Neural progenitor cell (in vitro differentiated cells): ENCODE measurements at places on chromosomes 5 and 9. TPM values are rescaled to one million over a fixed set of nuclear protein-coding genes. Genes with fewer than 3 reads are reported as not detected.

- no peak for DNase-seq
Measured at GRCh38 chr5:58286741-58287140, 173.1 kb downstream of the PLK2 start.

DNA sequence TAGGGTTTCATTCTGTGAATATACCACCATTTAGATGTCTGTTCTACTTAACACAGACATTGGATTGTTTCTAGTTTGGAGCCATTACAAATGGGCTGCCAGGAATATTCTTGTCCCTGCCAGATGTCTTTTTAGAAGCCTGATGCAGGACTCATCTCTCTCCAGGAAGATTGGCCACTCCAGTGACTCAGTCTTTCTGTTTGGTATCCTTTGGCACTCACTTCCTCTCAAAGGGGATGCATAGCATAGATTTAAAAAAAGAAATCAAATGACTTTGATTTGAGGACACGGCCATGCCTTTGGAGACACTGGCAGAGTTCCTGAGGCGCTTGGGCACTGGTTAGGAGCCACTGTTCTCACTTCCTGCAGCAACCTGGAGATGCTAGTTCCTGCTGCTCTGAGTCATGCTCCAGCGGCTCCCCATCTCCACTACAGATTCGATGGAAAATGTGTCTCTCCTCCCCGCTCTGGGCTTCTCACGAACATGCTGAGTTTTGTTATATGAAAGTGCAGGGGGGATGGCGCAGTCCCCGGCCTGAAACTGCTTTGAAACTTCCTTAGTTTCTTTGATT is 3.5 kb upstream of the ZNF366 start:
- no peak for DNase-seq

DNA sequence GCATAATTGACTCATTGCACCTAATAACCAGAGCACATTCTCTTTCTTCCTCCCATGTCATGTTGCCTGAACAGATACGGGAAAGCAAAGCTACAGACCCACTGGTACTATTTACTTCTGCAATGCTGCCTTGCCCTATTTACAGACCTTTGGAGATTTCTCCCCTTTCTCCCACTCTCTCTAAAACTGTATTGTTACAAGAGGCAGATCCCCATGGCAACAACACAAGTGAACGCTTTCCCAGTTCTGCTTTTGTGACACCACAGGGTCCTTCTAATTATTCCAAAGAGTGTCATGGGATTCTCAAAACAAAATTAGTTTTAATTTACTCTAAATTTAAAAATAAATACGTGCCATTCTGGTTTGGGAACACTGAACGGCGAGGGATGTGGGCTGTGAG is 104.7 kb downstream of the KCTD16 start:
- peak; percentile 56 for DNase-seq

Gene IL3
- not detected in 2 replicates for total RNA-seq

- no peak for DNase-seq
Measured at GRCh38 chr5:28548856-28549255, 1510.5 kb upstream of the CDH9 start.

DNA sequence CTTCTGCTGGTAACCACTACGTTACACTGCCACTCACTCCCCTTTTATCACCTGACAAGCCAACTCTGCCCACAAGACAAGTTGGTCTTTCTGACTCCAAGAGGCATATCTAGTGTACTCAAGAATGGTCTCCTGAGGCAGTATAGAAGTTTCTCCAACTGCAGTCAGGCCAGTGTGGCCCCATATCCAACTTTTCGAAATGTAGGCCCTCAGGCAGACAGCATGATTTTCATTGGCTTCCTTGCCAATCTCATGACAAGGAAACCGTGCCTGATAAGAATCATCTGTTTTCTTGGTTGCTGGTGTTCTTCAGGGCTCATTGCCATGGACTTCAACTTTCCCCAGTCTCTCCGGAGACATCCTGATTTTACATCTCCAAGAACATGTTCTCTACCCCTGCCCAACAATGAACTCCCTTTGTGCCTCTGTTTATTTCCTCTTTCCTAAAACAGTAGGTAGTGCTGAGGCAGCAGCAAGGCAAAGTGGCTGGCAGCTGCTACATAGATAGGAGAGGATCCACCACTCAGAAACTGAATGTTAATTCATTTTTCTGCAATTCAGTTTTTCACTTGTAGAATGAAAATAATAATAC is 62.6 kb upstream of the SEMA6A start:
- DNase-seq, result no peak

Gene CYLC2
- total RNA-seq, result not detected in 2 replicates

- no peak for DNase-seq
Measured at GRCh38 chr9:134396825-134397224, 70.6 kb downstream of the RXRA start.

Gene SAXO1
- 0.09 and 0.15 TPM in 2 replicates for total RNA-seq
